ENCODE measurements at places on chromosomes 5 and 9.
A peak's percentile ranks its signal among the peaks of the same experiment; 100 is the strongest.

- no peak for DNase-seq
Observed at GRCh38 chr9:124411514-124412227, 3.6 kb downstream of the PSMB7 start.

DNA sequence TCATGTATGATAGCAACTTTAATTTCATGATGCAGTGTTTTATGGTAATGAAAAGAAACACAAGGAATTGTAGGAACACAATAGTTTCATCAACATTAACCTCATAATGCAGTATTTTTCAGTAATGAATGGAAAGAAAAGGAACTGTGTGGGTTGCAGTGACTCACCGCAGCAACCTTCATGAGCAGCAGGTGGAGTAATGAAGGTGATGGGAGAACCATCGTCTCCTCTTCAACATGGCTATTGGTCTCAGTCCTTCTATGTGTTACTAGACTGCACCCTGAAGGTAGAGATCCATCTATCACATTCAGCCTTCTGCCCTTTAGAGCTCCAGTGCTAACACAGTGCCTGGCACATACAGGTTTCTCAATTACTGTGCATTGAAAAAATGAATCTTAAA is 58.0 kb downstream of the TMEM215 start:
- DNase-seq = no peak

- peak; percentile 73 for DNase-seq
Observed at GRCh38 chr9:127927201-127927987, 3.2 kb downstream of the PIP5KL1 start.

- DNase-seq = no peak
Observed at GRCh38 chr9:108099854-108100253, 610.3 kb upstream of the KLF4 start.

- no peak for DNase-seq
Observed at GRCh38 chr9:134730761-134731496, 89.3 kb downstream of the COL5A1 start.

DNA sequence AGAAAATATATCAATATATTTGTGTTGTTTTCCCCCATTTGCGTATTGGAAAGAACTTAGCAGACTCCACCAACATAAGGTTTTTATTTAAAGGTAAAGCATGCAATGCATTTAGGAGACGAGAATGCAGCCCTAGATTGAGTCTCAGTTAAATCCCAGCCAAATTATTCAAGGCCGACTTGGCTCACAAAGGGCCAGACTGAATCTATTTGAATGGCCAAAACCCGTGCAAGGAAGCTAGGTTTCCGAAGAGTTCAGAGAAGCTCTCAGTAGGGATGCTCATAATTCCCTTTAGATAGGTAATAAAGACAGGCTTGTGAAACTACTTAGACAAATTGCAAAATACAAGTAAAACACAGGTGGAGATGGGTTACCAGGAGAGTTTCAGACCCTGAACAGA is 520.3 kb downstream of the CDH9 start:
- no peak for DNase-seq

GRCh38 chr5:1554410-1554967 is 30.7 kb upstream of the LPCAT1 start:
- DNase-seq = no peak

- DNase-seq = no peak
Observed at GRCh38 chr5:150519560-150519945, 11.6 kb downstream of the NDST1 start.

DNA sequence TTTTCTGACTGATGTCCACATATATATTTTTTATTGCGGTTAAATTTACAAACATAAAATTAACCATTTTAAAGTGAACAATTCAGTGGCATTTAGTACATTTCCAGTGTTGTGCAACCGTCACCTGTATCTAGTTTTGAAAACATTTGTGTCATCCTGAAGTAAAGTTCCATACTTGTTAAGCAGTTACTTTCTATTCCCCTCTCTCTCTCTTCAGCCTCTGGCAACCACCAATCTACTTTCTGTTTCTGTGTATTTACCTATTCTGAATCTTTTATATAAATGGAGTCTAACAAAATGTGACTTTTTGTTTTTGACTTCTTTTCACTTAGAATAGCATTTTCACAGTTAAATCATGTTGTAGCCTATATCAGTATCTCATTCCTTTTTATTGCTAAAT is 480.1 kb upstream of the SMARCA2 start:
- no peak for DNase-seq

- no peak for DNase-seq
Observed at GRCh38 chr5:156328161-156328560, 1.2 kb downstream of the SGCD start.

DNA sequence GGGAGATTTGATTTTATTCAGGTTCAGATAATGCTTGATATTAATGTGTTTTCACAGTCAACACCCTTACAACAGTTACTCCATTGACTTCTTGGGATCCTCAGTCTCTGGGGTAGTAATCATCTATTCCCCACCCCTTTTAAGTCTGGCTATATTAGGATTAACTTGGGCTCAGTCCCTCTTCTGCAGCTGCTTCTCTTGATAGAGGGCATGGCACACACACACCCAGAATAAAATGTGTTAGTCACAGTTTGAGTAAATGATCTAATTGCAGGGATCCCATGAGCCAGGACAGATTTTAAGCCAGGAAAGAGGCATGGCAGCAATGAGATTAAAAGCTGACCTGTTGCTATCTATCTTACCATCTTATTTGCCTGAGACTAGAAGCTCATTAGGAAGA is 53.7 kb upstream of the VLDLR start:
- DNase-seq = no peak

- DNase-seq = no peak
Observed at GRCh38 chr5:149605998-149606724, 24.9 kb downstream of the ARHGEF37 start.

DNA sequence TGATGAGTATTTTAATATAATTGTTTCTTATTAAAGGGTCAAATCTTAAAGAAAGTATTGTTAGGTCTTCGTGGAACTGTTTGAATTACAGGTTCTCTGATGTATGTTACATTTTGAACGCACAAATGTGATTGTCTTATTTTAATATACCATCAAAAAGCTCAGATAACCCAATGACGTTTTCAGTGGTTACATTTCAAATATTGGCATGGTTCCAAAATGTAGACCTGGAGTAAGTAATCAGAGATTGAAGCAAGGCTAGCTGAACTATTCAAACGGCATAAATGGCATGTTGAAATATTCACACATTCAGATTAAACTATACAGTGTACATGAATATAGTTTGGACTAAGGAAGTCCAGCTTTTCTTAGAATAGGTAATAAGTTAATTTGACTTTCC is 281.7 kb upstream of the EFNA5 start:
- DNase-seq = no peak

DNA sequence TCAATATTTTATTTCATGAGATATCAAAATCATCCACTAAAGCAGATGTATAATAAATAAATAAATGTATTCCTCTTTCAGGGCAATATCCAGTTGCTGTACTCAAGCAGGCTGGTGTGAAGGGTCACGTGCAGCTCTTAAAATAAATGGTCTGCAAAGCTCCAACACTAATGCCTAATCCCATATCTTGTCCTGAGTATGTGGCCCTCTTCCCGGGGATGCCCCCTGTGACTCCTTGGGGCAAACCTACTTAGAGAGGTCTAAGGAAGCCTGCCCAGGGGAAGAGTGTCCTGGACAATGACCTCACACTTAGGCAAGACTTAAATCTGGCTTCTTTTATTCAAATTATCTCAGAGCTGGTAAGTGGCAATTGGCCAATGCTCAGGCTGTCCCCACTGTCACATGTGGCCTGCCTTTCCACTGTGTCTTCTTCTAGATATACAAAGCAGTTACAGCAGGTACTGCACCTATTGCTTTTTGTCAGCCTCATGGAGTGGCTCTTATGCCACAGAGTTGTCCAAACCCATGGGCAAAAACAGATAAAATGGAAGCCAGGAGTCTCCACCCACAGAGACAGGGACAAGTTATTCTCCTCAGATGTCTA is 55.3 kb downstream of the SEMA5A start:
- DNase-seq = no peak

DNA sequence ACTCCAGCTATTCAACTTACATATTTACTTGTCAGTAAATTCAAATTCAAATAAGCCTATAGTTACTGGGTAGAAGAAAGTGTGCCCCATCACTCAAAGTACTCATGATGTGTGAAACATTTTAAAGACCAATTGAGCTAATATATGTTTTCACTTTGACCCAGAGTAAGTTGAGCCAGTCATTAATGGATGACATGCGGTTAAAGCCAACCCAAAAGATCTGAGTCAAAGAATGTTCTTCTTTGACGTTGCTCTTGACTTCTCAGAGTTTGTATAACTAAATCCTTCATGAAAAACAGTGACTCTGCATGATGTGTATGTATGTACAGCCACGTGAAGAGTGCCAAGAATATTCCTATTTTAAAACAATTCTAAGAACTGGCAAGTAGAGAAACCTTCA is 237.4 kb downstream of the NR2F1-AS1 start:
- DNase-seq = no peak

DNA sequence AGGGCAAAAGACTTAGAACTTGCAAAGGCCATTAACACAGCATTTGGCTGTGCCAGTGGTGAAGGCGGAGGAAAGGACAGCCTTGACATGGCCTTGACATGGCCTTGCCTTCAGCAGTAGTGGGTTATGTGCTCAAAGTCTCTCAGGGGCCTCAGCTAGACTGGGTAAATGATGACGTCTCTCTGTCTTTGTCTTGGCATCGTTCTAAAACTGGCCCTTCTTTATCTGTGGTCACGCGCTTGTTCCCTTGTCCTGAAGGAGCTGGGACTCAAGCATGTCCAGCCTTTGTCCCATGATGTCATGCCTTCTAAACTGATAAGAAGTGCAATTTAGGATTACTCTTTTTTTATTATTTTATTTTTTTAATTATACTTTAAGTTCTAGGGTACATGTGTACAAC is 88.7 kb upstream of the ATP10B start:
- no peak for DNase-seq
